GM13977 (cell line): ENCODE measurements at places on chromosomes 3 and 15.

- DNase-seq, result peak; percentile 31
Measured at GRCh38 chr15:90095521-90095959, 6.7 kb downstream of the IDH2 start.

GRCh38 chr3:53800041-53800906 lies 45.9 kb downstream of the CHDH start:
- DNase-seq, result no peak

- no peak for DNase-seq
Measured at GRCh38 chr15:80791004-80791403, 11.8 kb downstream of the CEMIP start.

DNA sequence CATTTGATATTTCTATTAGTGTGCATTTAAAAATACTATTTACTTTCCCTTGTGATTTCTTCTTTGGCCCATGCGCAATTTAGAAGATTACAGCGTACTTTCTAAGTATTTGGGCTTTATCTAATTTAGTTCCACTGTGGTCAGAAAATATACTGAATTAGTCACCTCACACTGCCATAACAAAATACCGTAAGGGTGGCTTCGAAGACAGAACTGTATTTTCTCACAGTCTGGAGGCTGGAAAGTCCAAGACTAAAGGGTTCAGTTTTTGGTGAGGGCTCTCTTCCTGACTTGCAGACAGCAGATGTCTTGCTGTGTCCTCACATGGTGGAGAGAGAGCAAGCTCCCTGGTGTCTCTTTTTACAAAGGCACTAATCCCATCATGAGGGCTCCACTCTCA lies 286.2 kb downstream of the ADAMTSL3 start:
- DNase-seq, result no peak

DNA sequence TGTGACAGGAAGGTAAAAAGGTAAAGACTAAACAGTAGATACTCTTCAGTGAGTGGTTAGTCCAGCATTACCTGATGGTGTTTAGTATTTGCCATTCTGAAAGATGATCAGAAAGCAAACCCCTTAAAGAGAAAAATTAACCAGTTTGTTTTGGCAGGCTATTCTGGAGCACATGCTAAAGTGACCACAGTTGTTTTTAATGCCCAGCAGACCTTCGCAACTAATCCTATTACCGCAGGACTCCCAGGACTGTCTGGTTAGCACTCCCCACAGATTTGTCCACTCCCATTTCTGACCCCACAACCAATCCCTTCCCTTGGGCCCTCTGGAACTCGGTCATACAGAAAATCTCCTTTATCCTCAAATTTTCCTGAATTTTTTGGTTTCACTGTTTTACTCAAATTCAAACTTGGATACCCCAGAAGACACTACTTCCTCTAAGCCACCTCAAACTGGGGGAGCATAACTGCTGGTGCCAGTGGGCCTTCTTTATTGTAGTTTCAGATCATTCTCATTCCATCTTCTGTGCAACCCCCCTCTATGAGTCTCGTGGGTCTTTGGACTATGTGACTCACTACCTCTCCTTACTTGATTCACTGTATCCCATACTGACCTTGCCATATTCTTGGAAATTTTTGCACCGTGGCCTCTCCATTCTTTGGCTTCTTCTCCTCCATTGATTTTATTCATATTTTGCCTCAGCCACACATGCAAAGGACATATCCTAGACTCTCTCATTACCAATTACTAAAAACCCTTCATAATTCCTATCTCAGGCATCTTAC lies 104.4 kb downstream of the RBMS3 start:
- no peak for DNase-seq

DNA sequence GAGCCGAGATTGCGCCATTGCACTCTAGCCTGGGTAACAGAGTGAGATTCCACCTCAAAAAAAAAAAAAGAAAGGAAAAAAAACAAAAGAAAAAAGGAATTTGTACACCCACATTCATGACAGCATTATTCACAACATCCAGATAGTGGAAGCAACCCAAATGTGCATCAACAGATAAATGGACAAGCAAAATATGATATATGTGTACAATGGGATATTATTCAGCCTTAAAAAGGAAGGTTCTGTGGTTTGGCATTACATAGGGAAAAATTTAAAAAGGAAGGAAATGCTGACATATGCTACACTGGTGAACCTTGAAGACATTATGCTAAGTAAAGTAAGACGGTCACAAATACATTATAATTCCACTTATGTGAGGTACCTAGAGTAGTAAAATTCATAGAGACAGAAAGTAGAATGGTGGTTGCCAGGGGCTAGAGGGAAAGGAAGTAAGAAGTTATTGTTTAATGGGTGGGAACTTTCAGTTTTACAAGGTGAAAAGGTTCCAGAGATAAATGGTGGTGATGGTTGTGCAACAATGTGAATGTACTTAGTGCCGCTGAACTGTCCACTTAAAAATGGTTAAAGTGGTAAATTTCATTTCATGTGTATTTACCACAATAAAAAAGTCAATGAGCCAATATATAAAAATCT lies 118.5 kb downstream of the MYLK start:
- DNase-seq, result no peak

- DNase-seq, result no peak
Measured at GRCh38 chr3:121627211-121627610, 33.5 kb downstream of the HCLS1 start.

DNA sequence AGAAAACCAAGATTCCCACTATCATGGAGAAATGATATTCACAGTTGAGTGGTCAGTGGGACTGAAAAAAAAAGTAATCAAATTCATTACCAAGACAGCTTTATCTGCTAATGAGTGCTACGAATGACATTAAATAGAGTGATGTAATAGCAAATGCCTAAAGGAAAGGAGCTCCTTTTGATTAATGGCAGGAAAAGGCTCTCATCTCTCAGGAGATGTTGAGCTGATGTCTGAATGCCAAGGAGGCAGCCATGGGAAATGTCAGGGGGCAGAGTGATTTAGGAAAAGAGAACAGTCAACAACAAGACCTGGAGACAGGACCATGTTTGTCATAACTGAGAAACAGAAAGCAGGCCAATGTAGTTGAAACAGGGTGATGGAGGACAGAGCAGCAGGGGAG lies 96.7 kb upstream of the SNTN start:
- DNase-seq, result no peak

DNA sequence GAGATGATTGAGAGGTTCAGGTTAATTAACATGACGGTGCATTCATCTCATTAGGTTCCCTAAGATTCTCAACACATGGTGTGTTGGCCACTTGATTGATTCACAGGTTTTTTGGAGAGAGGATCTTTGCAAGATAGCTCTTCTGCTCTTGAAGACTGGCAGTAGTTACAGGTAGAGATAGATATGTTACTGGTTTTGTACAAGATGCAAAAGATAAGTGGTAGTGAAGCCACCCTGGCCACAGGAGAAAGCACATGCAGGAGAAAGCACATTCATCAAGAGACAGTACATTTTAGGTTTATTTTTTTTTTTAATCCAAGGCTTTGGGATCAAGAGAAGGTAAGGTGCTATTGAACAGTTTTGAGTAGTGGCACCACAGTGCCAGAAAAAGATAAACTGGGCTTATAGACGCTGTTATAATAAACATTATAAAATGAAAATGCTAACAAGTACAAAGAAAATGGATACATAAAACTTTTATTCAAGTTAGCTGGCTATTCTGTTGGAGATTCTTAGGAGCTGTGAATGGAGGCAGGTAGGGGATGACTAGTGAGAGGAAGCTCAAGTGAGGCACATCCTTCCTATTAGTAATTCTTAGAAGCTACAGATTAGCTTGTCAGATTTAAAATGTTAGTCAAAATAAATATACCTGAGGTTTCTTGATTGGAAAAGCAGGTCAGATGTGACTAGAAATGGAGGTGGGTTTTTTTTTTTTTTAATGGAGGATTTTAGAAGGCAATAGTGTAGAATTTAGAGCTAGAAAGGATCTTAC lies 10.8 kb downstream of the SELENOT start:
- DNase-seq, result no peak

GRCh38 chr3:192445770-192446644 lies 281.3 kb downstream of the FGF12 start:
- no peak for DNase-seq

GRCh38 chr15:101207867-101208288 lies 44.0 kb downstream of the CHSY1 start:
- DNase-seq, result no peak

- DNase-seq, result no peak
Measured at GRCh38 chr3:147428326-147428725, 19.2 kb downstream of the ZIC1 start.

DNA sequence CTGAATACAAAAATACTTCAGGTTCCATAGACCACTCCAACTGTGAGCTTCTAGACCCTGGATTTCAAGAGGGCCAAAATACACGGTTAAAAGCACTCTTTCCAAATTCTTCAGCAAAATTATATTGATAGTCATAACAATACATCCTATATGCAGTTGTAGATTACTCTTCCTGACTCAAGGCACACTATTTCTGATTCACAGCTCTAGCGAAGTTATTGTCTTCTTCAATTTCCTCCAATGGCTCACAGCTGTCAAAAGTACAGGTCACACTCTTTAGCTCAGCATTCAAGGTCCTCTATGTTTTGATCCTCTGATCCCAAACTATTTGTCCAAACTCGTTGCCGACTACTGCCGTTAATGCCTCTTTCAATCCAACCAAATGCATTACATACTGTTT lies 13.5 kb upstream of the CCDC80 start:
- DNase-seq, result no peak
